ENCODE measurements at places on chromosomes 7 and 10.

DNA sequence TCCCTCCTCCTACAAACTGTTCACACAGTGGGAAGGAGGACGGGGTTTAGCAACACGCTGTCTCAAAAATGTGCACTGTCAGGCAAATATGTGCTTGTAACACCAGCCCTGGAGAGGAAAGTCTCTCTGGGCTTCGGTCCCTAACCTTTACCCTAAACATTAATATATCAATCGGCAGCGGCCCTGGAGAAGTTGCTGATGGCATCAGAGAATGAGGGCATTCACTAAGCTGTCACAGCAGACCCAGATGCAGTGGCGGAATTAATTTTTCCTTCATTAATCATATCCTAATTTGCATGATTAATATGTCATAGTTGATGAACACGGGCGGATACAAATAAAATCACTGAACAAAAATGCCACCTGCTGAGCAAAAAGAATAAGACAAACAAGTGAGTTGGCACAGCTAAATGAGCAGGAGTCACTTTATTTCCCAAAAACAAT is 45.2 kb upstream of the INSIG1 start:
- DNase-seq, result no peak

DNA sequence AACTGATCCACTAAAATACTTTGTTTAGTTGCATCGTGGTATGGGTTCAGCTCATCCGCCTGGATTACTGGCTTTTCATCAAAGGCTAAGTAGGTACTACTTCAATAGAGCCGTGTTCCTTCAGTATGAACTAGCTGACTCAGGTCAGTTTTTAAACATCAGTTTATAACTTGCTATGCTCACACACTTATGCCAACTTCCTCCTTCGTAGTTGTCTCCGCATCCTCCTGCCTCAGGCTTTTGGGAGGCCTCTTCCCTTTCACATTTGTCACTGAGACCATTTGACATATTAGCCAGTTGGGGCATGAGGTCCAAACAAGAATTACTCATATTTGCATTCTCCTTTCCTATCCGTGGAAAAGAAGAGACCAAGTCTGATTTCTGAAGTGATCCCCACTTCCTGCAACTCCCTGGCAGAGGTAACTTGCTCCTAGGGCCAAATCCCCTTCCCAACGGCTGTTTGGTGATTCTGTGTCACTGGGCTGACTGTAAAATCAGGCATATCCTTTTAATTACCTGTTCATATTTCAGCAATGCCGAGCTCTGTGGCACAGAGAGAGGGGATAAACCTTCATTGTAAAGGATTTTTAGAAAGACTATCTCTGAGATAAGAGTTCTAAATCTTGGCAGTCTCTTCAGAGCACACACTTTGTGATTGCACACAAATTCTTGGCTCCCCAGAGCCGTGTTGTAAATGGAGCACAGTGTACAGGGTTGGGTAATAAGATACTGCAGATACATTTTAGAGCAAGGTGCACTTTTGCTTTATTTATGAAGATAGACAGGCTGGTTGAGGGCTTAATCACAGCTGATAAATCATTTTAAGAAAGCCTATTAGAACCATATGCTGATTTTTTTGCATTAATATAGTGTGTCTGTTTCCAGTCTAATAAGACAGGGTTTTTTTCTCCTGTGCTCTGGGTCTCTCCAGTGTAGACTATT is 108.0 kb downstream of the CREB5 start:
- DNase-seq, result no peak

DNA sequence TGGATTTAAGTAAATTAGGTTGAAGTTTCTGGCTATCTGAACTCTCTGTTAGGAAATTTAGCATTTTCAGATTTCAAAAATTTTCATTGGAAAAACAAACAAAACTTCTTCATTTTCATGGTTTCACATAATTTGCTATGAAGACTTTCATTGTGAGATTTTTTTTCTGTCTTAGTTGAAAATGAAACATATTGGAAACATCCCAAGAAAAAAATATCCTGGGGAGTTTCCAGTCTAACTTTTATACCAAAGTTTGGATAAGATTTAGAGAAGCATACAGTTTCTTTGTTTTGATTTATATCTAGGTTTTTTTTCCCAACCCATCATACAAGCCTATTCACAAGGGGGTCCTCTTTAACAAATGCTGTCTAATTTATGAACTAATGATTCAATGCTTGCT is 300.5 kb upstream of the SEMA3A start:
- DNase-seq, result no peak

- DNase-seq, result no peak
Measured at GRCh38 chr10:8811201-8811600, 756.7 kb downstream of the GATA3 start.

DNA sequence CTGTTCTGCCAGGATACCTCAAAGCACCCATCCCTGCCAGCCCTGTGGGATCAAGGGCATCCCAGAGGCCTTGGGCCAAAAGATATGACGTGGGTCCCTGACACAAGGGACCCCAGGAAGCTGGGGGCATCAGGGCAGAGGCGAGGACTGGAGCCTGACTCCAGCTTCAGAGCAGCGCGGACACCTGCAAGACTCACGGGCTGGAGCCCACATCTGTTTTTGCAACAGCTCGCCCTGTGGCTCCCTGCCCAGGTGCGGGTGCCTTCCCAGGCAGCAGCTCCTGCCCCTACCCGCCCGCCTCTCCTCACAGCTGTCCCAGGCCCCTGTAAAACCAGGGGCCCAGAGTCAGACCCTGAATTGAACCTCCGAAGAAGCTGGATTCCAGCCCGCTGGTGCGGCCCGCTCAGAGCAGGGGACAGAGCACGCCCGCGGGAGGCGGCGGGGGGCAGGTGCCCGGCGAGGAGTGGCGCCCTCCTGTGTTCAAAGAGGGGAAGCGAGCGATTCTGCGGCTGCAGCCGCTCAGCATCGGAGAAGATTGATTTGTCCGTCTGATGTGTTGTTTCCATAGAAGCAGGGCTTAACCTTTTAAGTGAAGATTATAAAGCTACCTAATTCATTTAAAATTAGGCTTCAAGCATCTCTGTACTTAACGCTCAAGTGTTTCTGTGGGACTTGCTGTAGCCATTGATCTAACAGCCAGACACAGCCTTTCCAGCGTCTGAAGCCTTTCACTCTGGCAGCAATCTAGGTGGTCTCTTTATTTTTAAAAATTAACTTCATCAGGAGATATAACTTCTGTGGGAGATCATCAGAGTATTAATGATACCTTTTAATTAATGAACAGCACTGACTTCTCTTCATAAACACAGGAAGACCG is 88.4 kb downstream of the BEND7 start:
- DNase-seq, result no peak

DNA sequence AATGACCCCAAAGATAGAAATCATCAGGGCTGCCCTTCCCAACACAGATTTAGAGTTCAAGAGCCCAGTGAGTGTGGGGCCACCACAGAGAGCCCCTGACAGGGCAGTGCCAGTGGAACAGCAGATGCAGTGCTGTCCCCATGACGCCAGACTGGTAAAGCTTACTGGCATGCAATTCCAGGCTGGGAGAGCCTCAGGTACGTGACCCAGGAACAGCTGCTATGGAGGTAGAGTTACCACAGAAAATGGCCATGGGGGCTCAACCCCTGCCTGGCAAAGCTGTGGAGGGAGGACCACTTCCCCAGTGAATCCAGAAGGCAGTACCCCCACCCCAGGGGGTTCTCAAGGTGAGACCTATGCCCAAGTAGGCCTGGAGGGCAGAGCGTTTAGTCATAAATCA is 228.5 kb downstream of the POLR1F start:
- DNase-seq, result no peak

GRCh38 chr7:92964141-92964540 is 127.8 kb upstream of the CDK6 start:
- no peak for DNase-seq

Measured in stimulated activated CD8-positive, alpha-beta memory T cell treated with anti-CD3 and anti-CD28 coated beads, Interleukin-4, amount 100 ng/mL, for 1 hour (primary cell).